Left lung (tissue), 14 donors: ENCODE measurements at places on chromosomes 6 and 20.
A peak's percentile ranks its signal among the peaks of the same experiment; 100 is the strongest.

DNA sequence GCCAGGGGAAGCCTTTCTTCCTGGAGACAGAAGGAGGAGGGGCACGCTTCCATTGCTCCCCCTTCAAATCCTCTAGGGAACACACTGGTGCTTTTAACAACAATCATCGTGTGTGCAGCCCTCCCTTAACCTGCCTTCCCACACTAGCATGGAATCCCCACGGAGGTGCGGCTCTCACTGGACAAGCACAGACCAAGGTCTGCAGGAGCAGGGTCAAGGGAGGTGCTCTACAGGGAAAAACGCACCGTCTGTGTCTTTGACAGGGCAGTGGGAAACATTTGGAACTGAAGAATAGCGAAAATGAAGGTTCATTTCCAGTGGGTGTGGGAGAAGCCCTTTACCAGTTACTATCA is 527.1 kb downstream of the QKI start:
- DNase-seq: no peak

GRCh38 chr20:2840967-2841531 is 504 bp downstream of the VPS16 start:
- DNase-seq: peak; percentile 58

DNA sequence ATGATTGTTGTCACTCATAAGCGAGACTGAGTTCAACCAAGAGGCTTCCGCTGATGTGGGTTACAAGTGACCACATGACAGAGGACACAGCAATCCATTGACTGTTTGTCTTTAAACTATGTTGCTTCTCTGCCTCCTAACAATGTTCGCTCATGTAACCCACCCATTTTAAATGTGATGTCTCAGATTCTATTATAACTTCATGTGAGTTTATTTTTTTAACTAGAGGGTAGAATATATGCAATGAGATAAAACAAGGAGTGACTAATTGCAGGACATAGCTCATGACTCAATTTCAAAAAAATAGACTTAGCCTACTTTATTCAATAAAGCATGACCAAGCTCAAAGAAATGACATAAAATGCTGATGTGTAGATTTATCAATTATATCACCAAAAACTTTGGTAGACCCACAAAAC is 119.2 kb upstream of the SASH1 start:
- DNase-seq: no peak

- DNase-seq: no peak
Observed at GRCh38 chr6:88459189-88459588, 293.0 kb upstream of the CNR1 start.

GRCh38 chr6:100105919-100106529 is 112.0 kb upstream of the MCHR2 start:
- DNase-seq: no peak

GRCh38 chr6:10991115-10991514 is 53.0 kb downstream of the ELOVL2 start:
- DNase-seq: no peak

- DNase-seq: peak; percentile 41
Observed at GRCh38 chr6:109793792-109794191, 102.7 kb downstream of the FIG4 start.

- DNase-seq: no peak
Observed at GRCh38 chr6:30557683-30557981, 537 bp downstream of the PRR3 start.

GRCh38 chr20:31835977-31836852 is 9.2 kb downstream of the FOXS1 start:
- peak; percentile 89 for DNase-seq
